ENCODE measurements at places on chromosomes 1 and 21. TPM values are rescaled to one million over a fixed set of nuclear protein-coding genes. Genes with fewer than 3 reads are reported as not detected.

DNA sequence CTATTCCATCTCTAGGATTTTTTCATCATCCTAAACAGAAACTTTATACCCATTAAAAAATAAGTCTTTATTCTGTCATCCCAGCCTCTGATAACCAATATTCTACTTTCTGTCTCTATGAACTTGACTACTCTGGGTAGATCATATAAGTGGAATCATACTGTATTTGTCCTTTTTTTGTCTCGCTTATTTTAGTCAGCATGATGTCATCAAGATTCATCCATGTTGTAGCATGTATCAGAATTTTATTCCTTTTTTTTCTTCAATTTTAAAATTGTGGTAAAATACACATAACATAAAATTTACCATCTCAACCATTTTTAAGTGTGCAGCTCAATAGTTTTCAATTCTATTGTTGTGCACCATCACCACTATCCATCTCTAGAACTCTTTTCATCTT is 90.0 kb downstream of the SYT14 start:
- DNase-seq, result no peak

DNA sequence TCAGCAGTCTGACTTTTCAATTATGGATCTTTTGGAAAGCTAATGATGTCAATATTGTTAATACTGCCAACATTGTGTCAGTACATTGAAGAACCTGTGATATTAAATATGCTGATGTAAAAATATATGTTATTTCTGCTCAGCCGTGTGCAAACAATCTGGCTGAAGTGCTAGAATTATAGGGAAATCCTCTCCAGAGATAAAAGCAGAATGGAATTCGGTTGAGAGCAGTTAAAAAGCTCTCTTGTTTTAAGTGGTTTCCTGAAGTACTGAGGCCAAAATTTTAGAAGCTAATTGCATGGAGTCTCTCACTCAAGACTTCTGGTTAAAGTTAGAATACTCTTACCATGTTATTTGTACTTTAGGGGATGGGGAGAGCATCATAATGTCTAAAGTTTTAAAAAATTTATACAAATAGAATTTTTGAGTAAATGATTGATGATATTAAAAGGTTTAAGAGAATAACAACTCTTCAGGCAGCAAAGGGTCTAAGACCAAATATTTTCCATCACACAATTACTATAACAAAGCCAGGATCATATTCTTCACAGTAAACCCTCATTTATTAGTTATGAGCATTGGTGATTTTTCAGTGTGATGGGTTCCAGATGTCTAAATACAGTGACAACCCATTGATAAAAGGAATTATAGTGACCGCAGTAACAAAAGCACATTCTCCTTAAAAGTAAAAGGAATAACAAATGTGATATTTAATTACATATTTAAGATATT is 834.2 kb upstream of the CXADR start:
- no peak for DNase-seq

DNA sequence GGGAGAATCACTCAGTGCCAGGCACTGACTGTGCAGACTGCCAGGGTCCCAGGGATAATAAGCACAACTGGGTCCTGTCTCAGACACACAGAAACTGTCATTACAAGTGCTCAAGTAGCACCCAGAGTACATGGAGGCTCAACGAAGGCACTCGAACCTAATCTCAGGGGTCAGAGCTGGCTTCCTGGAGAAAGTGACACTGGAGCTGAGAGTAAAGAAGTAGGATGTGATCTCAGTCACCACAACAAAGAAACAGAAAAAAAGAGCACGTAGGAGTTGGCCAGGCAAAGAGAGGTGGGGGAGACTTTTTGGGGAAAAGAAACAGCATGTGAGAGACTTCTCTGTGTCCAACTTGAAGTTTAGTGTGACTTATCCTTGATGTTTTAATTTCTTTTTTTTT is 1.3 kb downstream of the CATSPER4 start:
- DNase-seq, result no peak

DNA sequence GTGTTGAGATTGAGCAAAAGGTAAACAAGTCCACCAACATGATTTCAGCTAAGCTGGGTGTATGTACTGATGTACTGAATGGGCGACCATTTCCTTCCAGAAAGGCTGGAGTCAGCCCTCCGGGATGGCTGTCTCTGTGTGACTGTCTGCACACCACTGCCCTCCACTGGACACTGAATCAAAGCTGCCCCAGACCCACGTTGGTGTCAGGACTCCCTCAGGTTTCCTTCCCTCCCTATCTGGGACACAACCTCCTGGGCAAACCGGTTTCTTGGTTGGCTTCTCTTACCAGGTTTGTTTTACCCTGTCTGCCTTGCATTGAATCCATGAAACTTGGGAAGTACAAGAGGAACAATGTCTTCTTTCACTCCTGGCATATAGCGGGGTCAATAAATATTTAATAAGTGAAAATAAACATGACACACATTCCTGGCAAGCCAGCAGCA is 5.3 kb upstream of the SRP9 start:
- peak; percentile 87 for DNase-seq

CNR2 gene
- total RNA-seq, result not detected

NPPA gene
- total RNA-seq, result not detected

CD164L2 gene
- total RNA-seq, result 0.15 TPM
